Choroid plexus epithelial cell (primary cell): ENCODE measurements at places on chromosomes 13 and 19.
A peak's percentile ranks its signal among the peaks of the same experiment; 100 is the strongest.

GRCh38 chr13:66347486-66348117 lies 882.5 kb downstream of the PCDH9 start:
- peak; percentile 45 for DNase-seq

- DNase-seq: peak; percentile 38
These were observed 438.6 kb downstream of the COG6 start for GRCh38 chr13:40094056-40094455.

GRCh38 chr13:107332188-107332587 lies 764.3 kb upstream of the ARGLU1 start:
- no peak for DNase-seq

DNA sequence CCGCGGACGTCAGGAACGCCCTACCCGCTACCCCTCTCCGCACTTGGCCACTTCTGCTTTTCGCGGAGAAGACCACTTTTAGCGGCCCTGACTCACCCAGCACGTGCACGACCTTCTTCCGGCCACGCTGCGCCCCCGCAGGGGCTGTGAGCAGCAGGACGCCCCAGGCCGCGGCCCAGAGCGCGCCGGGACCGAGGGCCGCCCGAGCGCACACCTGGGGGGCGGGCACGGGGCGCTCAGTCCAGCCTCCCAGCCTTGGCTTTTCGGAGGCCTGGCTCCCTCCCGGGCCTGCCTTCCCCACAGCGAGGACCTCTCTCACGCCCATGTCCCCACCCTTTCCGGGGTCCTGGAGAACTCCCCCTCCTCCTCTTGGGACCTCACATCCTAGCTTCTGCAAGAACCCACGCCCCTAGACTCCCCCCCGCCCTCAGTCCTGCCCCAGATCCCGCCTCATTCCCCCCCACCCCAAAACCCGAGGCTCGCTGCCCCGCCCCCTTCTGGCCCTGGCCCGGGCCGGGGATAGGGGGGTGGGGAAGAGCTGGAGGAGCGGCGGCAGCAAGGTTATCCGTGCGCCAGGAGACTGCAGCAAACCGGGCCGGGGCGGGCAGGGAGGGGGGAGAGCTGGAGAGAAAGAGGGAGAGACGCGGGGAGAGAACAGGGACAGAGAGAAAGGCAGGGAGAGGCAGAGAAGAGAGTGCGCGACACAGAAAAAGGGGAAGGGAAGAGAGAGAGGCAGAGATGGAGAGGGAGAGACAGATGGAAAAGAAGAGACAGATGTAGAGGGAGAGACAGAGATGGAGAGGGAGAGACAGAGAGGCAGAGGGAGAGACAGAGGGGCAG lies 11.5 kb downstream of the TM6SF2 start:
- DNase-seq: no peak

GRCh38 chr13:85379433-85379832 lies 419.8 kb downstream of the SLITRK6 start:
- DNase-seq: peak; percentile 6

GRCh38 chr13:22018076-22018835 lies 347.4 kb downstream of the FGF9 start:
- DNase-seq: no peak

DNA sequence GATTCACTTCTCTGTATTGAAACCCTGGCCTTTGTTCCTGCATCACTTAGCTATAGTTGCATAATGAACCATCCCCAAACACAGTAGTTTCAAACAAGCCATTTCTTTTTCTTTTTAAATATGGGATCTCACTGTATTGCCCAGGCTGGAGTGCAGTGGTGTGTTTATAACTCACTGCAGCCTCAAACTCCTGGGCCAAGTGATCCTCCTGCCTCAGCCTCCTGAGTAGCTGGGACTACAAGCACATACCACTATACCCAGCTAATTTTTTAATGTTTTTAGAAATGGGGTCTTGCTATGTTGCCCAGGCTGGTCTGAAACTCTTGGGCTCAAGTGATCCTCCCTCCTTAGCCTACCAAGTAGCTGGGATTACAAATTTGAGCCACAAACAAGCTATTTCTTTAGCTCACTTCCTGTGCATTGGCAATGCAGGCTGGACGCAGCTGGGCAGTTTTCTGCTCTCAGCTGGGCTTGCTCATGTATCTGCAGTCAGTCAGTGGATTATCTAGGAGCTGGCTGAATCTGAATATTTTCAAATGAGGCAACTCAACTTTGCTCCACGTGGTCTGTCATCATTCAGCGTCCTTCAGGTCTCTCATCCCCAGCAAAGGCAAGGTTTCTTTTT lies 49.5 kb upstream of the SIN3B start:
- DNase-seq: peak; percentile 16
